Activated T-helper 2 cell treated with anti-CD3 and anti-CD28 coated beads, Interferon-gamma antibody, Interleukin-2, Interleukin-4, amounts not matched to agents 10 μg/mL and 5 μg/mL and 100 μg/mL, durations not matched to agents 14 hours and 24 hours and 36 hours (primary cell): ENCODE measurements at places on chromosomes 7 and 10. TPM values are rescaled to one million over a fixed set of nuclear protein-coding genes. Genes with fewer than 3 reads are reported as not detected.

- no peak for DNase-seq
- H3K4me1 ChIP-seq, result peaks cover 28% of the 10 kb centered on the region
- peak overlapping the region; percentile 89 for H3K4me3 ChIP-seq
- no peaks in the 10 kb centered on the region for H3K27me3 ChIP-seq
- peak overlapping the region; percentile 94 for H3K27ac ChIP-seq
Measured at GRCh38 chr7:32489788-32490126, 423 bp downstream of the LSM5 start.

GRCh38 chr7:114214466-114214865 lies 200.1 kb upstream of the FOXP2 start:
- H3K27ac ChIP-seq, result no peak overlapping the region
- no peaks in the 10 kb centered on the region for H3K36me3 ChIP-seq
- no peak overlapping the region for H3K4me3 ChIP-seq
- DNase-seq, result no peak
- no peaks in the 10 kb centered on the region for H3K4me1 ChIP-seq

DNA sequence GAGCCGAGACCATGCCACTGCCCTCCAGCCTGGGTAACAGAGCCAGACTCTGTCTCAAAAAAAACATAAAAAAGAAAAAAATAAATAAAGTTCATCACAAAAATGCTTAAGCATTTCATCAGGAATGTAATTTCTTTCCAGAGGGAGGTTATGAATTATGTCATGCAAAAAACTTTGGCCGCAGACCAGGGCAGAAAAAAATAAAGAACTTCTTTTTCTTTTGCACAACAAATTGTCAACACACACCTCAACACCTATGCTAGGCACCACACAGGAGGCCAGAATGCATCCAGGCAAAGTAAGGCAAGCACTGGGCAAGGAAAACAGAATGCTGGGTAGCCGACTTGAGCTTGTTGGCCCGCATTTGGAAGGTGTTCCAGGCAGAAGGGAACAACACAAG lies 3.9 kb downstream of the C10orf62 start:
- H3K36me3 ChIP-seq, result no peaks in the 10 kb centered on the region
- H3K27me3 ChIP-seq, result no peaks in the 10 kb centered on the region
- H3K4me3 ChIP-seq, result no peak overlapping the region
- DNase-seq, result no peak
- H3K27ac ChIP-seq, result no peak overlapping the region
- H3K4me1 ChIP-seq, result no peaks in the 10 kb centered on the region

DNA sequence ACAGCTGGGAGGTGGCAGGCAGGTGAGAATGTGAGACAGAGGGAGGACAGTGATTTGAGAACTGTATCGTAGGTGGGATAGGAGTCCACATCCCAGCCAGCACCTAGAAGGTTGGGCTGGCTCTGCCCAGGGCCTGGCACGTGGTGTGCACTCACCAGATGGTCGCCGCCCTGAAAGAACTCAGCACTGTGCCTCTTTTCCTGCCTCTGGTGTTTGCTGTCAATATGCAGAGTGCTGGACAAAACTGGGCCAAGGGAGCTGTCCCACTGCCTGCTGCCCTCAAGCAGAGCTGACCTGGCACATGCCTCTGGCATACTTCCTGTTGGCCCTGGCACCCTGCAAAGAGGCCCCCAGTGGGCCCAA lies 36.8 kb downstream of the CHST3 start:
- no peaks in the 10 kb centered on the region for H3K36me3 ChIP-seq
- H3K27ac ChIP-seq, result no peak overlapping the region
- H3K4me1 ChIP-seq, result no peaks in the 10 kb centered on the region
- no peak for DNase-seq

DNA sequence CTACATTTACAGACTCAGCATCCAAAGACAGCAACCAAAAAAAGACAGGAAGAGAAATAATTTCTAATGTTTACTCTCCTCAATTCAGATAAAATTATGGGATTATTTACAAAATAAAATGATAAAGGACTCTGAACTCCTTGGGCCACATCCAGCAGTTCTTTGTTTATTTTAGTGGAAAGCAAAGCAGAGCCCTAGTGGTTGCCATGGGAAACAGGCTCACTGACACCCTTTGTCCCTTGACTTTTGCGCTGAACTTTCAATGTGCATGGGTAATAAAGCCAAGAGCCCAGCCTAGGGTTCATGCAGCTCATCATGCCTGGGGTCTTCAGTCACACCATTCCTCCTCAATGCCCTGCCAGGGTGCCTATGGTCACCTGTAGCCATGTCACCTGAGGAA lies 442.6 kb upstream of the IGFBP3 start:
- no peak overlapping the region for H3K4me3 ChIP-seq
- no peak for DNase-seq
- H3K27me3 ChIP-seq, result no peaks in the 10 kb centered on the region
- no peaks in the 10 kb centered on the region for H3K4me1 ChIP-seq
- H3K36me3 ChIP-seq, result no peaks in the 10 kb centered on the region

DNA sequence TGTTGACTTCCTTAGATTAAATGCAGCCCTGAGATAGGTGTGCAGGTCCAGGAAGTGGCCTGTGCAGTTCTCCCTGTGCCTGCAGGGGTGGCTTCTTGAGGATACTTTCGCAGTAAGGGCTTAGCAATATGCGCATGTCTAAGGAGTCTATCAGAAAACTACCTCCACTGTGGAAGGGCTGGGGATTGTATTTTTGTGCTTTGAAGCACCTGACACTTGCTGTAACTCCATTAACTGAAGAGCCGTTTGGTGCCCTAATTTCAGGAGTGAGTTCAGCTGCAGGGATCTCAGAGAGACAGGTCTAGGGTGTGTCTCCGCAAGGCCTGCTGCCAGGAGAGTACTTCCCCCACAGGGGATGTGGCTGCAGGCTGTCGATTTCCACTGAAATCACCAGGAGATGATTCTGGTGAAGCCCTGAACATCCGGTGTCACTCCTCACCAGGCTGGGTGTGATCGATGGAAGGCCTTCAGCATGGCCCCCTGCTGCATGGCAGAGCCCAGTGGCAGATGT lies 35.5 kb downstream of the IKZF1 start:
- peak; percentile 60 for DNase-seq
- H3K36me3 ChIP-seq, result peaks cover 74% of the 10 kb centered on the region
- peaks cover 79% of the 10 kb centered on the region for H3K4me1 ChIP-seq
- H3K27me3 ChIP-seq, result no peaks in the 10 kb centered on the region
- peak overlapping the region; percentile 56 for H3K4me3 ChIP-seq

DNA sequence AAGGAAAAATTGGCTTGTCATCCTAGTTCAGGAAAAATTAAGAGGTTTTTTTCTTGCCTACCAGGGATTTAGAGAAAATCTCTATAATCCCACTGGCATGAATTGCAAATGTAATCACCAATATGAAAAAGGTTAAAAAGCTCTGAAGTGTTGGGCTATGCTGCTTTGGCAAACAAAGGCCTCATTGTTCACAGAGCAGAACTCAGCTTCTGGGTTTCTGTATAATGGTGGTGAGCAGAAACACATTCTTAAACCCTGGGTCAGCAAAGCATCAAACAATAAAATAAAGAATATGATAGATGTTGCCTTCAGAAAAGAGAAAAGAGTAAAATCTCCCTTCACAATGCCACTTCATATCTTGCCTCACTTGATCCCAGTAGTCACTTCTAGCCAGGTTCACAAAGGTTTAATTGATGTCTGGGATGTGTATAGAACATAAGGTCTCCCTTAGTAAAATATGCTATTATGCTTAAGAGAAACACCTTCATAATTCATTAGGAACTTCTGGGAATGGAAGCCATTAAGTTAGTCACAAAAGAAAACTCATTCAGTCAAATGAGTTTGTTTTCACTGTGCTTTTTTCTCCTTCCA lies 1255.5 kb upstream of the PHF14 start:
- H3K27ac ChIP-seq, result no peak overlapping the region
- no peaks in the 10 kb centered on the region for H3K36me3 ChIP-seq
- no peak for DNase-seq
- H3K4me3 ChIP-seq, result no peak overlapping the region

DNA sequence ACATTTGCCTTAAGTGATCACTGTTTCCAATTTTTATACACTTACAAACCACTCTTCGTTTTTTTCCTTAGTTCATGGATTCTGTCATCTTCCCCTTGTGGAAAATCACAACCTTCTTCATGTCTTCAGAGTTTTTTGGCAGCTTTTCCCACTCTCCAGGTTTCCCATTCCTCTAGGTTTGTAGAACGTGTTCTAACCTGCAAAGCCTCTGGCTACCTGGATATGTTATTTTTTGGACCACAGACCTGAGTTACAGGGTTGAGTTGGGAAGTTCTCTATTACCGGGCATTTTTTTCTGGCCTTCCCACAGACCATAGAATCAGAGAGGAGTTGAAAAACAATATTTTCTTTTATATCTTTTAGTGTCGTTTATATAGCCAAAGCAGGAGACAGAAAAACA lies 30.2 kb downstream of the NRG3 start:
- no peak for DNase-seq
- no peak overlapping the region for H3K27ac ChIP-seq
- H3K4me1 ChIP-seq, result no peaks in the 10 kb centered on the region
- no peaks in the 10 kb centered on the region for H3K27me3 ChIP-seq
- H3K36me3 ChIP-seq, result no peaks in the 10 kb centered on the region

- no peaks in the 10 kb centered on the region for H3K36me3 ChIP-seq
- H3K4me1 ChIP-seq, result peaks cover 13% of the 10 kb centered on the region
- H3K27ac ChIP-seq, result no peak overlapping the region
- no peak overlapping the region for H3K4me3 ChIP-seq
- DNase-seq, result no peak
- peaks cover 13% of the 10 kb centered on the region for H3K27me3 ChIP-seq
Measured at GRCh38 chr7:159027056-159027788, 117.4 kb downstream of the VIPR2 start.

- no peaks in the 10 kb centered on the region for H3K4me1 ChIP-seq
- H3K27me3 ChIP-seq, result no peaks in the 10 kb centered on the region
- H3K27ac ChIP-seq, result no peak overlapping the region
- no peaks in the 10 kb centered on the region for H3K36me3 ChIP-seq
- no peak for DNase-seq
- H3K4me3 ChIP-seq, result no peak overlapping the region
Measured at GRCh38 chr10:58665361-58665760, 152.7 kb downstream of the BICC1 start.

GRCh38 chr10:110495731-110496552 lies 1.8 kb upstream of the DUSP5 start:
- peak overlapping the region; percentile 84 for H3K27ac ChIP-seq
- H3K4me3 ChIP-seq, result peak overlapping the region; percentile 97
- no peaks in the 10 kb centered on the region for H3K27me3 ChIP-seq
- peaks cover 38% of the 10 kb centered on the region for H3K4me1 ChIP-seq

DNA sequence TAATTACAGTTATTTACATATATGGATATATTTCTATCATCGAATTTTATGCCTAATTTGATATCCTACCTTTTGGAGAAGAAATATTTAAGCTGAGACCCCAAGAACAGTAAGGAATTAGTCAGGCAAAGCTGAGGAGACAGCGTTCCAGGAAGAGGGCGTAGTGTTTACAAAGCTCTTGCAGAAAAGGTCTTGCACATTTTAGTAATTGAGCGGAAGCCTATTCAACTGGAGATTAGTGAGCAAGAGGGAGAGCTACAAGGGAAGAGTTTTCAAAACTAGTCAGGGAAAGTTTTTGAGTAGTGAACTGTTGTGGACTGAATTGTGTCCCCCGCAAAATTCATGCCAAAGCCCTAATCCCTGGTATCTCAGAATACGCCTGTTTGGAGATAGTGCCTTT lies 26.5 kb upstream of the POU6F2 start:
- peaks cover 5% of the 10 kb centered on the region for H3K27me3 ChIP-seq
- H3K4me1 ChIP-seq, result no peaks in the 10 kb centered on the region
- DNase-seq, result no peak
- H3K4me3 ChIP-seq, result no peak overlapping the region
- no peak overlapping the region for H3K27ac ChIP-seq

GRCh38 chr7:67348171-67348570 lies 351.5 kb downstream of the TYW1 start:
- H3K27me3 ChIP-seq, result no peaks in the 10 kb centered on the region
- no peak for DNase-seq

- H3K36me3 ChIP-seq, result no peaks in the 10 kb centered on the region
- no peak overlapping the region for H3K4me3 ChIP-seq
Measured at GRCh38 chr10:36681751-36682632, 443.4 kb upstream of the ANKRD30A start.

DNA sequence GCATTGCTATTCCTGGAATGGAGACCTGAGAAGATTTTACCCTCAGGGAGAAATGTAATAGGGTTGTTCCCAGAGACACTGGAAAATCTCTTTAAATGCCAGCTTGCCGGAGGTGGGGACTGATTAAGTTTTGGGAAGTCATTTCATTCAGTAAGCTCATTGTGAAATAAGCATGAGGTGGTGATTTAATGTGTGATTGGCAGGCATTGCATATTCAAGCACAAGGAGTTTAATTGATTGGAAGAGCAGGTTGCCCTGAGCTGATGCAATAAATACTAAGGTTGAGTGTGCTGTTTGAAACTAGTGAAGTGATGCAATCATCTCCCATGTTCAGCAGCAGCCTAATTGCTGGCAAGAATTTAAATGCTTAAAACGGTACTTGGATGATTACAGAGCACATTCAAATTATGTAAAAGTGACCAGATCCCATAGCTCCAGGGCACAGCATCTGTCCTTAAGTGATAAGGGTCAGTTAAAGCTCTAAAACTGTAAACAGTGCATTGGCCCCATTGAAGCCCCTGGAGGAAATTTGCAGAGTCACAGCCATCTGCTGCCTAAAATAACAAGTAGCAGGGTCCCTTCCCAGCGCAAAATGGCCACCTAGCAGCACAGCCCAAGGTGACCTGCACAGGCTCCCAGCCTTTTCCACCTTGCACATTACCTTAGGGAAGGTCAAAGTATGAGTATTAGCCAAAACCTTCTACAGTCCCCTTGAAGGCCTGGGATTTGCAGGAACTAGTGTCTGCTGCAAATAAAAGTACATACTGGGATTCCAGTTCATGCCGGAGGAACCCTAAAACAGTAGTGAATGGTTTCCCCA lies 92.1 kb downstream of the CCDC71L start:
- no peak overlapping the region for H3K27ac ChIP-seq
- H3K4me3 ChIP-seq, result no peak overlapping the region
- H3K27me3 ChIP-seq, result no peaks in the 10 kb centered on the region
- peaks cover 11% of the 10 kb centered on the region for H3K4me1 ChIP-seq
- DNase-seq, result no peak
- H3K36me3 ChIP-seq, result no peaks in the 10 kb centered on the region

The DNAJB9 gene
- 19.4 and 19.9 TPM in 2 replicates for total RNA-seq

The ITPRID1 gene
- not detected in 2 replicates for total RNA-seq

The TMEM184A gene
- 0.23 TPM in 1 of 2 replicates, not detected in the other for total RNA-seq

The SPDYE1 gene
- not detected in 2 replicates for total RNA-seq

The TRPV5 gene
- total RNA-seq, result not detected in 2 replicates

The CDHR1 gene
- 0.32 and 0.34 TPM in 2 replicates for total RNA-seq

The PKD2L1 gene
- total RNA-seq, result not detected in 2 replicates

The AFAP1L2 gene
- 3.5 and 4.7 TPM in 2 replicates for total RNA-seq

The GBX1 gene
- not detected in 2 replicates for total RNA-seq

The SCD gene
- 273 and 278 TPM in 2 replicates for total RNA-seq

The MYO3A gene
- not detected in 2 replicates for total RNA-seq

The ASB10 gene
- not detected in 2 replicates for total RNA-seq

The BMPER gene
- not detected in 2 replicates for total RNA-seq

The LHFPL3 gene
- not detected in 2 replicates for total RNA-seq

The TEX36 gene
- total RNA-seq, result not detected in 2 replicates

The CAMK2G gene
- total RNA-seq, result 25.8 and 26.4 TPM in 2 replicates

The BTBD16 gene
- total RNA-seq, result not detected in 2 replicates

The SGCE gene
- 2.0 and 2.5 TPM in 2 replicates for total RNA-seq

The ARPC1A gene
- total RNA-seq, result 79.8 and 83.4 TPM in 2 replicates
